ENCODE measurements at places on chromosomes 7 and 10.

- no peak for ATAC-seq
Observed at GRCh38 chr10:116073001-116073400, 200.0 kb downstream of the GFRA1 start.

DNA sequence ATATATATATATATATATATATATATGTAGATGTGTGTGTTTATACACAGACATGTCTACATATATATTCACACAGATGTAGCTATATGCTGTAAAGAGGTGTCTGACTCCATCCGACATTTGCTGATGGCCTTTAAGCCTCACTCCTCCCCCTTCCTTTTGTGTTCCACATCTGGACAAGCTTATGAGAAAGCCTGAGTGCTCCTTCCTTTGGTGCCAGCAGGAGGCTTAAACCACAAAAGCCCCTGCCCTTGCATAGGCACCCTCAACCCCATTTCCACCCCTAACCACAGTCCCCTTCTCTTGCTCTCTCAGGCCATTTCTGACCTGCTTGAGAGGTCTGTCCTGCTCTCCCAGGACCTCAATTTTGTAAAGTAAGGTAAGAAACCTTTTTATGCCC, 98.7 kb downstream of the SVOPL start:
- no peak for ATAC-seq

- peak; percentile 39 for ATAC-seq
Observed at GRCh38 chr7:55572378-55573233, at the start of gene VOPP1. Gene VOPP1, minus strand, starts transcription at chr7:55572502. Its CDS starts 178 bp downstream, at chr7:55572324.

- ATAC-seq: no peak
Observed at GRCh38 chr7:37247861-37248260, 200.8 kb downstream of the ELMO1 start.

GRCh38 chr7:29149036-29149435, 2.7 kb upstream of the CPVL start:
- ATAC-seq: no peak

DNA sequence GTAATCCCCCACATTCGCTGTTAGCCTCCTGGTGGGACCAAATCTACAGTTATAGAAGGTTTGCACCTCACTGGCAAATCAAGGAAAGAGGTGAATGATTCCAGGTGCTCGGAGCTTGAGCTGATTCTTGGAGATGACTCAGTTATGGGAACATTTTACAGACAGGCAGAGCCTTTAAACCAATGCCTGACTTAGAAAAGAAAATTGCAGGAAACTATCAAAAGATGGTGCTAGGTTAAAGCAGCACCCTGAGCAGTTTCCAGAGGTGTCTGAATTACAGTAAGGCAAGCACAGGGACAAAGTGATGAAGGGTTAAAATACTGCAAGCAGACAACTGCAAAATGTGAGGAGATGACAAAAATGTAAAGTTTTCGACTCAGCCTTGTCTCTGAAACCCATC, 2.9 kb downstream of the LRRTM3 start:
- ATAC-seq: no peak

Data from activated T-helper 17 cell treated with anti-CD3 and anti-CD28 coated beads, Interleukin-2, amount 50 U/mL, for 72 hours (primary cell).